Mesenteric fat pad (tissue), 1 donor: ENCODE measurements at places on chromosomes 7 and 10. TPM values are rescaled to one million over a fixed set of nuclear protein-coding genes. Genes with fewer than 3 reads are reported as not detected.

PRF1 gene
- total RNA-seq, result 4.0 TPM

ESYT2 gene
- total RNA-seq, result 79.5 TPM

NKX2-3 gene
- total RNA-seq, result 2.8 TPM

FLNC gene
- 16.2 TPM for total RNA-seq

TUBB8 gene
- total RNA-seq, result not detected

FAM131B gene
- total RNA-seq, result 1.8 TPM

MOGAT3 gene
- not detected for total RNA-seq

PROSER2 gene
- 9.1 TPM for total RNA-seq

CEP41 gene
- 9.3 TPM for total RNA-seq

GRM3 gene
- not detected for total RNA-seq

GRM8 gene
- total RNA-seq, result 0.16 TPM

GPR15LG gene
- total RNA-seq, result not detected

CAV1 gene
- total RNA-seq, result 473 TPM

NEUROG3 gene
- 0.71 TPM for total RNA-seq

DYDC2 gene
- not detected for total RNA-seq

MXI1 gene
- 23.7 TPM for total RNA-seq

OR13A1 gene
- not detected for total RNA-seq

PLCE1 gene
- total RNA-seq, result 5.7 TPM

GNG11 gene
- 33.2 TPM for total RNA-seq

CBX3 gene
- 102 TPM for total RNA-seq

PIP gene
- total RNA-seq, result not detected

HYAL4 gene
- total RNA-seq, result not detected

IL6 gene
- 385 TPM for total RNA-seq

CHAT gene
- not detected for total RNA-seq

CNNM1 gene
- total RNA-seq, result 0.61 TPM

PTF1A gene
- not detected for total RNA-seq

C10orf53 gene
- not detected for total RNA-seq

SMNDC1 gene
- total RNA-seq, result 26.1 TPM

NKX1-2 gene
- not detected for total RNA-seq

IFIT1 gene
- total RNA-seq, result 14.5 TPM

LRRC17 gene
- total RNA-seq, result 1.2 TPM

ABCB4 gene
- total RNA-seq, result 1.3 TPM

UCMA gene
- not detected for total RNA-seq
